ENCODE measurements at places on chromosomes 4 and X.

- no peak for DNase-seq
These were observed 11.9 kb upstream of the DCAF4L1 start for GRCh38 chr4:41969671-41970070.

DNA sequence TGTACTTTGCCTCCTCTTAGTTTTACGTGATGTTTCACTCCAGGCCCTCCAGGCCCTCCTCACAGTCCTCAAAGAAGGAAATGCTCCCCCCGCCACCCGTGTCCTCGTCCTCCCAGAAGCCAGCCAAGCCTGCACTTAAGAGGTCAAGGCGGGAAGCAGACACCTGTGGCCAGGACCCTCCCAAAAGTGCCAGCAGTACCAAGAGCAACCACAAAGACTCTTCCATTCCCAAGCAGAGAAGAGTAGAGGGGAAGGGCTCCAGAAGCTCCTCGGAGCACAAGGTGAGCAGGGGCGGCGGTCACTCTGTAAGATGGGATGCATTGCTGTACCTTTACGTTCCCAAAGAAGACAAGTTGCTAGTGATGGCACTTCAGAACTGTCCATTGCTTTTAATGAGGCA lies 94.4 kb downstream of the KLHL8 start:
- DNase-seq, result no peak

- DNase-seq, result no peak
These were observed 158.7 kb upstream of the RBPJ start for GRCh38 chr4:26162101-26162500.

GRCh38 chrX:357693-358471 lies 28.8 kb downstream of the PPP2R3B start:
- peak; percentile 28 for DNase-seq

- peak; percentile 17 for DNase-seq
These were observed 4.9 kb downstream of the ELF2 start for GRCh38 chr4:139171876-139172691.

- no peak for DNase-seq
These were observed 1087.8 kb downstream of the C4orf33 start for GRCh38 chr4:130183766-130184165.

DNA sequence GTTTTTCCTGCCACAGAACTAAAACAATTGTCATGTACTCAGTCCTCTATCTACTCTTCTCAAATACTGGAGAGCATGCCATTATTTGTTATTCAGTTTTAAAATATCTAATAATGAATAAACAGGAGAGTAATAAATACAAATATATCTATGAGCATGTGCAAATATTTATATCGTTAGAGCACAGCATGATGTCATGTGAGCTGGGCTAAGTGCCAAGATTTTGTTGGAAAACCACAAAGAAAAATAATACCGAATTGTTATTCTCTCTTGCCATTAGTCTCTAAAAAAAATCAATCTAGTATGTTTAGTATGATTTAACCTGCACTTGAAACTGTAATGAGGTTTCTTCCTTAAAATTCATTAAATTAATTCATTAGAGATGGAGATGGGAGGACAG lies 97.3 kb downstream of the DDX60 start:
- peak; percentile 76 for DNase-seq

DNA sequence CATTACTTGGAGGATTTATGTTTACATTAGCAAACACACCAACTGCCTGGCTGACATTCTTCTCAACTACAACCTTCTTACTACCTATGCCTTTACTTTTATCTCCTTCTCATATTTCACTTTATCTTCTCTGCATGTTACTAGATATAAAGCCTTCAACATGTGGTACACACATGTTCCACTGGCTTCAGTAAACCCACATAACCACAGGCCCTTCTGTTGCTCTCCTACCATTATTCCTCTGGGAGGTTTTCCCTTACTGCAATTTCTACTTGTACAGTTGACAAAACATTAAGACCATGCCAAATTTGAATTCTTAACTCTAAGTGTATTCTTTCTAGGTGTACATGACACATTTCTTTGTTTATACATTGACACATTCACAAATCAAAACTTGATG lies 133.1 kb downstream of the ARAP2 start:
- DNase-seq, result no peak

- DNase-seq, result peak; percentile 97
These were observed 326.4 kb downstream of the DCHS2 start for GRCh38 chr4:154164931-154165839.

DNA sequence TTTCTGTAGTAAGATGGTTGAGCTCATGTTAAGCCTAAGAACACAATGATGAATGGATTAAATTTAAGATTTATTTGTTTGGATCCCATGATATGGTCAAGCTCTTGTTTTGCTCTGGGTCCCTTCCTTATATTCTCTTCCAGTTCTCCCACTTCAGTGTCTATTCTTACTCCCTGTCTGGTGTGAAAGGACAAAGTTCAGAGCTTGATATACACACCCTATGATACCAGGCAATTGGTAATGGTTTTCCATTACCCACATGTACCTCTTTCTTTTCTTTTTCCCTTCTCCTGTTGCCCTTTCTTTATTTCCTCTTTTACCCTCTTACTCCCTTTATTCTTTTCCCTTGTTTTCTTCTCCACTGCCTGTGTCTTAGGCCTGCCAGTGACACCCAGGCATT lies 223.6 kb downstream of the RAPGEF2 start:
- DNase-seq, result no peak

DNA sequence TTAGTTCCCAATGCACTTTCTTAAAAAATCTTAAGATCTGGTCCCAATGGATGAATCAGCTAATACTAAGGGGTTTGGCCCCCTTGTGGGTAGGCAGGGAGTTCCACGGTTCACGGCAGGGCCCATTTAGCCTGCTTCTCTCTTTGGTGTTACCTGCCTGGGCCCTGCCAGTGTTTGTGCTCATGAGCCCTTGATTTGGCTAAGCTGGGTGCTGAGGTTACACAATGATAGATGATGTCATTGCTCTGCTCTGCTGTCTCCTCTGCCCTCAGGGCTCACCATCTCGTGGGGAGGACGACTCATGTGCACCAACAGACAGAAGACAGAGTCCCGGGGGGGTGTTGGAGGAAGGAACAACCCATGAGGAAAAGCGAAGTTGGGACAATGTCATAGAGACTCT lies 24.4 kb downstream of the RTL5 start:
- no peak for DNase-seq

DNA sequence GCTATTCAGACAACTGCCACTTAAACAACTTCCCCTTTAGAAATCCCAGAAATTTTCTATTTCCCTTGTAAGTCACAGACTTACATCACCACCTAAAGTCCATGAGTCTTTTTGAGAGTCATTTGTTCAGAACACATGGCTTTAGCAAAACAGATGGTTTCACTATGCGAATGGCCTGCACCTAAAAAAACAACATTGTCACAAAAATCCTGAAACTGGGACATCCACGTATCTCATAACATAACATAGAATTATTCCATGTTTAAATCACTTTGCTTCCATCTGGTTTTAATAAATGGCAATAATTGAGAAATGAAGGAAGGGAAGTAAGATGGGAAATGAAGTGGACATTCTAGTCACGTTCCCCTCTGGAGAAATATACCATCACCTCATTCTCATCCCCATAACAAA lies 155.3 kb upstream of the EDNRA start:
- DNase-seq, result no peak

- peak; percentile 81 for DNase-seq
These were observed 14.4 kb downstream of the CHIC1 start for GRCh38 chrX:73577361-73577760.

DNA sequence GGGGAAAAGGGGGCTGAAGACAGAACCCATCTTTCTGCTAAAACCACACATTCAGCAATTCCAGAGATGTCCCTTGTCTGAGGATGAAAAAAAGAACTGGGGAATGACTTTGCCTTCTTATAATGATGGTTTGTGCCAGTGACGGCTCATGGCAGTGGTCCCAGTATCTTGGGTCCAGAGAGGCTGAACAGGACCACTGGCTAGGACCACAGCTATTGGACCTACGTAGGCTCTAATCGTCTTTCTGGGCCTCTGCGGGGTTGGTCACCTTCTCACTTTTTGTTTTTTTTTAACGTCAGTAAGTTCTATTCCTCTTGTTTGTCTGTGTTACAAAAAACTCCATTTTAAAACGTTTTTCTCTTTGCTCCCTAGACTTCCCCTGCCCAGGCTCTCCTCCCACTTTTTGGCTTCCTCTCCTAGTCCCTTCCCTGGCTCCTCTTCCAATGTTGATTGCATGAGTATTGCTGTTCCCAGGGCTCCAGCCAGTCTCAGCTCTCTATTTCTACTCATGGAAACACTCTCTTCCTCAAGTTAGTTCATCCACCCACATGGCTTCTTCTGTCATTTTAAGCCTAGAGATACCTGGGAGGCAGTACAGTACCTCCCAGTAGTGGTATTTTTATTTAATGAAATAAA lies 52.6 kb upstream of the STX18 start:
- DNase-seq, result no peak

DNA sequence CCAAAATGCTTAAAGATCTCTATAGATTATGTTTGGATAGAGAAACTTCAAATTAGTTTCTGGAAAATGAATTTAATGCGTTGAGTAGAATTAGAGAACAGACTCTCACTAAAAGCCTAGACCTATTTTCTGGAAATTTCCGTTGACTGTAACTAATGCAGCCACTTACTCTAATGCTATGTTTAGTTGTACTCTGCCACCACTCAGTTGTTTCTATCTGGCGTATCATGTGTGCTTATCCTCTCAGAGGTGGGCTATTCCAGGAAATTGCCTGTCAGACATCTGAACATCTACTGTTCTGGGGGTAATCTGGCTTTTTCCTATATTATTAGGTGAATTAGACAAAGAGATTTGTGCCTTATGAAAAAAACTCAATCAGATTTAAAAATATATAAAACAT lies 347.1 kb upstream of the FSTL5 start:
- no peak for DNase-seq

GRCh38 chr4:91325495-91325894 lies 978.3 kb upstream of the GRID2 start:
- DNase-seq, result peak; percentile 87

DNA sequence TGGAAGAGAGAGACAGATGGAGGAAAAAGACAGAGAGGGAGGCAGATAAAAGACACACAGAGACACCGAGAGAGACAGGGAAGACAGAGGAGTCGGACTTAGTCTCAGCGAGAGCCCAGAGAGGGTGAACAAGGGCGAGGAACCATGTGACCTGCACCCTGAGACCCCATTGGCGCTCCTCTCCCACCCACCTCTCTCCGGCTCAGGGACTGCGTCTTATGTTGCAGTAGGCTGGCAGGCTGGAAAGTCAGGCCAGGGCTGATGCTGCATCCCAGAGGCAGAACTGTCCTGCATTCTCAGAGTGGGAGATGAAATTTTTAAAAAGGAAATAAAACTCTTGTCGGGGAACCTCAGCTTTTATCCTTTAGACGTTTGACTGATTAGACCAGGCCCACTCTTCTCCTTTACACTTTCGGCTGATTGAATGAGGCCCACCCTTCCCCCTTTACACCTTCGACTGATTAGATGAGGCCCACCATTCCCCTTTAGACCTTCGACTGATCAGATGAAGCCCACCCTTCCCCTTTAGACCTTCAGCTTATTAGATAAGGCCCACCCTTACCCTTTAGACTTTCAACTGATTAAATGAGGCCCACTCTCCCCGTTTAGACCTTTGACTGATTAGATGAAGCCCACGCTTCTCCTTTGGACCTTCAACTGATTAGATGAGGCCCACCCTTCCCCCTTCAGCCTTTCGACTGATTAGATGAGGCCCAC lies 29.5 kb upstream of the IL3RA start:
- DNase-seq, result no peak

DNA sequence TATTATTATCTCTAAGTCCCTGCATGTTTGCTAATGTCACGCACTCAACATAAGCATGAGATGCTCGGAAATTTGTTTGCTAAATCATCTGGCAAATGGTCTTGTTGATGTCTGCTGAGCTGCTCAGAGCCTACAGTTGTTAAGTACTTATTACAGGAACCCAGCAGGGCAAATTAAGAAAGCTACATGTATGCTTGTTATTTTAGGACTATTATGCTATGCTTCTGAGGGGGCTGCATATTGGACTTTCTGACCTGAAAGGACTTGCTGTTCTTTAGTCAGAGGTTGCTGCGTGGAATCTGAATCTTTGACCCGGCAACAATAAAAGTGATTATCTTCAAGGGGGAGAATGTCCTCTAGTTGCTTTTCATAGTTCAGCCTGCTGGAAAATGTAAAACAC lies 36.3 kb upstream of the TENM3 start:
- no peak for DNase-seq

DNA sequence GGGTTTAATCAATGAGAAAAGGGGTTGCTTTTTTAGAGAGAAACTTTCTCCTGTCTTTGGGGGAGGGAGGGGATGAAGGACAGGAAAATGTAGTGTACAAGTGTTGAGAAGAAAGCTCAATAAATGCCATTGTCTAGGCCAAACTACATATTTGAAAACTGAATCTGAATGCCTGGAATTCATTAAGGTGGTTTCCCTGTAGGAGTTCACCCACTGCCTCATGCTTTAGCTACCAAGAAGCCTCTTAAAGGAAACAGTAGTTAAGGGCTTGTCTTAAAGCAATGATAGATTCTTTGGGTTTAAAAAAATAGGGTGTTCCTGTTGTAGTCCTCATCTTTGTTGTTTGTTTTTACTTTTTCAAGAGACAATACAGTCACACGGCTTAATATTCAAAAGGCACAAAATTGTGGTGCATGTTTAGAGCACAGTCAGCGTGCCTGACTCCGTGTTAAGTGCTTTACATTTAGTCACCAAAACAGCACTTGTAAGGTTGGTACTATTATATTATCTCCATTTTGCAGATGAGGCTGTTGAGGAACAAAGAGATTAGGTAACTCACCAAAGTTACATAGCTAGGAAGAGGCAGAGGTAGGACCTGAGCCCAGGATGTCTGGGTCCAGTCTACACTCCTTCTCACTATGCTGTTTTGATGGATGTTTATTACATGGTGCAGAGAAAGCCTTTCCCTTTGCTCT lies 46.0 kb downstream of the FNIP2 start:
- DNase-seq, result peak; percentile 78

GRCh38 chrX:39017077-39017476 lies 215.8 kb downstream of the MID1IP1 start:
- no peak for DNase-seq

DNA sequence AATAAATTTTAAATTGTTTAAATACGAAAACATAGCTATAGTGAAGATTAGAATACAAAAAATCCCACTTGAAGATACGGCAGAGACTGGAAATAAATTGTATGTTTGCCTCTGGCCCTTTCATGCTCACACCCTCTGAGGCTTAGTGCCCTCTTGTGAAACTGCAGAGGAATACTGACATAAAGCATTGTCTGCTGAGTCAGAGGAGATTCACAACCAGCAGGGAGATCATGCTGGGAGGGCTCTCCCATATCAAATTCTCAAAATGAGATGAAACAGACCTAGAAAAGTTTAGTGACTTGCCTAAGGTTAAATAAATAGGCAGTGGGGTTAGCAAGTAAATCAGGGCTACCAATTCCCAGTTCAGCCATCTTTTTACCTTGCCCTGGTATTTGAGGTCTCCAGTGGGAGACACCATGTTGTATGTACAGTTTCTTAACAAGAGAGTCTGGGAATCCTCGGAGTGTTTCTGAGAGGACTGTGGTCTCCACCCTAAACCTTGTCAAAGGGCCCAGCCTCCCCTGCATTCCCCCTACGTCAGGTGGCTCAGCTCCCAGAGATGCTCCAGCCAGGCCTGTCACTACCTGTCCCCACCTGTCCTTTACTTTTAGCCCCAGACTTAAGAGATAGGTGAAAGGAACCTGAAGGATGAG lies 581.4 kb upstream of the DIPK2B start:
- DNase-seq, result peak; percentile 42

Data from astrocyte of the hippocampus (primary cell).